ENCODE measurements at places on chromosomes 6 and 20.

- DNase-seq, result no peak
Measured at GRCh38 chr6:99905209-99906106, 88.6 kb downstream of the MCHR2 start.

- DNase-seq, result no peak
Measured at GRCh38 chr6:2509711-2510110, 241.0 kb downstream of the MYLK4 start.

DNA sequence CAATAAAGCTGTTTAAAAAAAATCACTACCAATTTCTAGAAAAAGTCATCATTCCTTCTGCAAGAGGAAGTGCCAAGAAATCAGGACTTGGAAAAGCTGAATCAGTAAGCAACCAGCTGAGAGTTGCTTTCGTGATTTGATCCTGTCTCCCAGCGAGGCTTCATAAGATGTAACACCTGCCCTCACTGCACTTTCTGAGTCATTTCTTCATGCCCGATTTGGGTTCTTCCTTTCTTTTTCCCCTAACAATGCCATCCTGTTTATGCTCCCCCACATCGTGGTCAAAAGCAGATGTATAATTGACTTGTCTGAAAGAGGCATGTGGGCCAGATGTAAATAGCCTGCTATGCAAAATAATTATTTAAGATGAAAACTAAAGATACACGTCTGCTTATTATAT, 52.1 kb downstream of the RIPOR2 start:
- no peak for DNase-seq

DNA sequence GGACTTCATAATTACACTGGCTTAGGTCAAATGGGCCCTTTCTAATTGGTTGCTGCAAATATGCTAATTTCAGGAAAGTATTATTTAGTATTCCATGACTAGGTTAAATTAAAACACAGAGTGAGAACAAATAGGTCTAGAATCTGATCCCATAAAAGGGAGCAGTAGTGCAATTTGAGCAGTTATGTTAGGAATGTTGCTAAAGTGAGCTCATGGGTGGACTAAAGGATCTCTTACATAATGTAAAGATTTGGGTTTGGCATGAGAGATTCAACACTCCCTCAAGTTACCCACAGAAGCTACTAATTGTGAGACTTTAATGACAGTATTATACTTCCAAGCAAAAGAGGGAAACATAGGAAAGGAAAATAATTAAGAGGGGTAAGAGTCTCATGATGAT, 109.1 kb downstream of the C6orf58 start:
- DNase-seq, result no peak

DNA sequence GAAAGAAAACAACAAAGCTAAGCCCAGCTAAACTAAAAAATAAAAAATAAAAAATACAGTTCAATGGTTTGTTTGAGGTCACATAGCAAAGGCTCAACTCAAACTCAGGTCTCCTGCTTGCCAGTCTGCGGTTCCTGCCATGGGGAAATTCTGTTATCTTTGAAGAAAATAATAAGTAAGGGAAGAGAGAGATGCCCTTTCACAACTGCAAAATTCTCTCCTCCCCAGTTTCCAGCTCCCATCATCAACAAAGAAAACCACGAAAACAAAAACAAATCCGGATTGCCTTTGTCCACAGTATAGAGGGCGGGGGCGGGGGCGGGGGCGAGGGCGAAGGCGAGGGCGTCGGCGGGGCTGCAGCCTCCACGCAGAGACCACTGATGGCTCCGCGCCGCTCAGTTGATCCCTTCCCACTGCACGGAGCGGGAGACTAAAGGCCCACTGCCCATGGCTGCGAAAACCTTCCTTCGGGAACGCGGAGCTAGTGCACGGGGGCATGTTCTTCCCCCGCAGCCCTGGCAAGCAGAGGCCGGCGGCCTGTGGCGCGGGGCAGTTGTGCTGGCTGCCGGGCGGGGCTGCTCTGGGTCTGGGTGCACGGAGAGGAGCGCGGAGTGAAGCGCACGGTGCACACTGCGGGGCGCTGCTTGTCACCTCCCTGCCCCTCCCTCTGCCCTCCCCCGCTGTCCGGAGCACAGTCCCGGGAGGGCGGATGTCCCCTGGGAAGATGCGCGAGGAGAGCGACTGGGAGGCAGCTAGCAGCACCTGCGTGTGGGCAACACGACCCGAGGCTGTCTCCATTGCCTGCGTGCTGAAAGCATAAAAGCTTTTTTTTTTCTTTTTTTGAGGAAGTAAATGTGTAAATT, 54.1 kb upstream of the TPD52L1 start:
- DNase-seq, result peak; percentile 76

GRCh38 chr6:40152701-40153436, 218.6 kb upstream of the MOCS1 start:
- DNase-seq, result no peak

DNA sequence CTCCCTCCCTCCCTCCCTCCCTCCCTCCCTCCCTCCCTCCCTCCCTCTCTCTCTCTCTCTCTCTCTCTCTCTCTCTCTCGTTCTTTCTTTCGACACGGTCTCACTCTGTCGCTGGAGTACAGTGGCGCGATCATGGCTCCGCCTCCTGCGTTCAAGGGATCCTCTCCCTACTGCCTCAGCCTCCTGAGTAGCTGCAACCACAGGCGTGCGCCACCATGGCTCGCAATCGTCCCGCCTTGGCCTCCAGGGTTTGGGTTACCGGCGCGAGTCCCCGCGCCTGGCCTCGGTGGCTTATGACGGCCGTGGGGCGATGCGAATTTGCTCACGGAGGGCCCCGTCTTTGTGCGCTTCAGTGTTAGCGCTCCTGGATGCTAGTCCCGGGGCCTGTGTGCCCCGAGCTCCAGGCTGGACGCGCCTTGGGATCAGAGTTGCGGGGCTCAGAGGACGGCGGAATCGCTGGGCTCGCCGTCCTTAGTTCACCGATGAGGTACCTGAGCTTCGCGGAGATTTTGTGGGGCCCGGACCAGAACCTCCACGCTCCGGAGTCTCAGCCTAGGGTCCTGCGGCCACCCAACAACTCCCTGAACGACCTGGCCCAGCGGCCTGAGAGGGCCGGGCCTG, 45.2 kb downstream of the MCUR1 start:
- DNase-seq, result no peak

GRCh38 chr6:18507561-18507960, 120.4 kb downstream of the RNF144B start:
- no peak for DNase-seq

GRCh38 chr6:7446619-7447325, 57.2 kb downstream of the RIOK1 start:
- no peak for DNase-seq

- no peak for DNase-seq
Measured at GRCh38 chr6:21414065-21414464, 179.5 kb upstream of the SOX4 start.

DNA sequence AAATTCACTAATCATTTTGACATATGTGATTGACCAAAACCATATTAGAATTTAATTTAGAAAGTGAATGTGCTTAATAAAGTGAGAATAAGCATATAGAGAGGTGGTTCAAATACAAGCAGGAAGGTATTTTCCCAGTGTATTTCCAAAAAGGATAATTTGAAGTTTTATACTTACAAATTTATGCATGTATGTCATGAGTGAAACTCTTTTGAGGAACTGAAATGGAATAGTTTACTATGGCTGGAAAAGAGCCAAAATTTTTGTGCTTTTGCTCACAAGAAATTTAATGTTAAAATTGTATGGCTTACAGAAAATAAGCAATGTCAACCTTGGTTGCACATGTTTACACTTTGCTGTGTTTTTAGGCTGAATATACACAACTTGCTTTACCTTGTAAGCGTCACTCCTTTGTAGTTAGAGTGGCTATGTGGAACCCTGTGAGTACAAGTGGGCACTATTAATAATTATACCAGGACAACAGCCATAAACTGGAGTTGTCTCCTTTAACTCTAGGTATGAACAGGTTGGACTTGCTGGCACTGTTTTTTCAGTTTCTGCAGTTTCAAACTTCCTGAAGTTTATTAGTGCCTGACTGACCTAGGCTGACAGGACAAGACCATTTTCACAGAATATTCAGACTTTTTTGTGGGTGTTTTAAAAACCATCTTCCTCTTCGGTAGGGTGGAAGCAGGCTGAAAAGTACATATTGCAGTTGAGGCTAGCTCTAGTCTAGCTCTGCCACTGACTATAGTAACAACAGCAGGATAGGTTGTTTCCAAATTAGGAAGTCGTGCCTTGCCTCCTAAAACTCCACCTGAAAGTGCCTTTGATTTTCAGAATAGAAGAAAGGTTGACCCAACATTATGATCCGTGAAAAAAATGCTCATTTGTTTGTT, 6.0 kb downstream of the AFDN start:
- DNase-seq, result no peak

Measured in left lobe of liver (tissue), 2 donors.